Mammary microvascular endothelial cell (primary cell): ENCODE measurements at places on chromosomes 6 and 20. TPM values are rescaled to one million over a fixed set of nuclear protein-coding genes. Genes with fewer than 3 reads are reported as not detected.

TRAPPC3L gene
- 0.10 TPM in 1 of 2 replicates, not detected in the other for total RNA-seq

LY6G6D gene
- not detected in 2 replicates for total RNA-seq

HINT3 gene
- total RNA-seq: 10.8 and 10.9 TPM in 2 replicates

RIPPLY2 gene
- not detected in 2 replicates for total RNA-seq

SLC22A3 gene
- total RNA-seq: not detected in 2 replicates

CNR1 gene
- total RNA-seq: 0.05 TPM in 1 of 2 replicates, not detected in the other

FBXO9 gene
- 13.4 and 14.7 TPM in 2 replicates for total RNA-seq

CTCFL gene
- not detected in 2 replicates for total RNA-seq

SMLR1 gene
- not detected in 2 replicates for total RNA-seq

TSPO2 gene
- not detected in 2 replicates for total RNA-seq

BMP2 gene
- total RNA-seq: 36.0 and 37.5 TPM in 2 replicates

RBM38 gene
- 35.5 and 40.7 TPM in 2 replicates for total RNA-seq

RAD21L1 gene
- total RNA-seq: not detected in 2 replicates

ARG1 gene
- not detected in 2 replicates for total RNA-seq

HLA-DRB5 gene
- total RNA-seq: not detected in 2 replicates

HLA-DRA gene
- not detected in 2 replicates for total RNA-seq

NDRG3 gene
- total RNA-seq: 23.9 and 29.9 TPM in 2 replicates

VNN1 gene
- total RNA-seq: 0.20 and 0.69 TPM in 2 replicates

SLC4A11 gene
- 3.1 TPM in 2 replicates for total RNA-seq

MRAP2 gene
- 0.07 and 0.39 TPM in 2 replicates for total RNA-seq

SCRT2 gene
- total RNA-seq: not detected in 2 replicates

ZDHHC14 gene
- 15.5 and 21.0 TPM in 2 replicates for total RNA-seq
